Tibial nerve (tissue), 4 donors: ENCODE measurements at places on chromosomes 13 and 19. TPM values are rescaled to one million over a fixed set of nuclear protein-coding genes. Genes with fewer than 3 reads are reported as not detected.

DNA sequence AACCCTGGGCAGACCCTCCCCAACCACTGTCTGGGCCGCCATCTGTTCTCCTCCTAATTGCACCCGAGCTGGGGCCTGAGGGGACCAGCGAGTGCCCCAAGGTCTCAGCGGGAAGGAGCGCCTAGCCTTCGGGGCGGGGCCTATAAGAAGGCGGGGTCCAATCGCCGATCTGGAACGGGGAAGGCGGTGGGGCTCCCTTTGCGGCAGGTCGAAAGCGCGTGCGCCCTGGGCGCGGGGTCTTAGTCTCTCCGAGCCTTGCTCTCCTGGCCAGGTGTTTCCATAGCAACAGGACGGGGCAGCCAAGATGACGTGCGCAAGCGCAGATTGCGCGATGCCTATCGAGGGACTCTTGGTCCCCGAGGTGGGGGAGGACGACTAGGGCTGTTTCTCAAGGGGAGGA is 2.8 kb downstream of the MAST1 start:
- no peak for DNase-seq

- no peak for DNase-seq
Measured at GRCh38 chr19:17718550-17718946, 732 bp upstream of the MAP1S start.

DNA sequence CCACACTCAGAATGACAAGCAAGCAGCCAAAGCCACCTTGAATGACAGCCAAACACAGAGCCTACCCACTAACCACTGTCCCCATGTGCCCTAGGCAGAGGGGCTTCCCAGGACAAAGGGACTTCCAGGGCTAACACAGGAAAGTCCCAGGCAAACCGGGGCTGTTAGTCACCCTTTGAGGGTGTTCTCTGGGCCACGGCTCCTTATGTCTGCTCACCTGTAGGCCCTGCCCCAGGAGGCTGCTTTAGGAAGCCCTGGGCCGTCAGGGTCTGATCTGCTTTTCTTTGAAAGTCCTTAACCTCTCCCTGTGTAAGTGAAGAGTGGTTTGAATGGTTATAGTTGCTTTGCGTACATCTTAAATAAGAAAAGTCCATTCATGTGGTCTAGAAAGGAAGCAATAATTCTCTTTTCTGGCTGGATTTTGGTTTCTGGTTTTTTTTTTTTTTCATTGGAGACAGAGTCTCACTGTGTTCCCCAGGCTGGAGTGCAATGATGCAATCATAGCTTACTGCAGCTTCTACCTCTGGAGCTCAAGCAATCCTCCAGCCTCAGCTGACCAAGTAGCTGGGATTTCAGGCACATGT is 161.4 kb downstream of the EFNB2 start:
- DNase-seq = no peak

DNA sequence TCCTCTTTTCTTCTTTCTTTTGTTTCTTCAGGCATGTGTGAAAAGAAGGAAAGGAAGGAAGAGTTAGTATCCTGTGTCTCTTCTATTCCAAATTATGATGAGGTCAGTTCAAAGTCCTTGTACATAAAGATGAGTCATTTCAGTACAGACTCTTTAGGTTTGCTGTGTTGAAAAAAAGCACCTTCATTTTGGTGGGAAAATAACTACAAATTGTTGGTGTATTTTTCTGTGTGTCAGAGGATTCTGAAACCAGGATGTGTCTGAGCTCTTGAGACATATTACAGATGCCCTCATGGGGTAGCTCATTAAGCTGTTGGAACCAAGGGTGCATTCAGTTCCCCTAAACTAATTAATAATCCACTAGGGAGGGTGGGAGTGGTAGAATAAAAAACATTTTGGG is 5.8 kb upstream of the HSPH1 start:
- no peak for DNase-seq

GRCh38 chr19:29858000-29858596 is 46.3 kb downstream of the CCNE1 start:
- no peak for DNase-seq

GRCh38 chr19:28829359-28829758 is 383.6 kb downstream of the UQCRFS1 start:
- no peak for DNase-seq

- no peak for DNase-seq
Measured at GRCh38 chr19:28489776-28490175, 723.2 kb downstream of the UQCRFS1 start.

DNA sequence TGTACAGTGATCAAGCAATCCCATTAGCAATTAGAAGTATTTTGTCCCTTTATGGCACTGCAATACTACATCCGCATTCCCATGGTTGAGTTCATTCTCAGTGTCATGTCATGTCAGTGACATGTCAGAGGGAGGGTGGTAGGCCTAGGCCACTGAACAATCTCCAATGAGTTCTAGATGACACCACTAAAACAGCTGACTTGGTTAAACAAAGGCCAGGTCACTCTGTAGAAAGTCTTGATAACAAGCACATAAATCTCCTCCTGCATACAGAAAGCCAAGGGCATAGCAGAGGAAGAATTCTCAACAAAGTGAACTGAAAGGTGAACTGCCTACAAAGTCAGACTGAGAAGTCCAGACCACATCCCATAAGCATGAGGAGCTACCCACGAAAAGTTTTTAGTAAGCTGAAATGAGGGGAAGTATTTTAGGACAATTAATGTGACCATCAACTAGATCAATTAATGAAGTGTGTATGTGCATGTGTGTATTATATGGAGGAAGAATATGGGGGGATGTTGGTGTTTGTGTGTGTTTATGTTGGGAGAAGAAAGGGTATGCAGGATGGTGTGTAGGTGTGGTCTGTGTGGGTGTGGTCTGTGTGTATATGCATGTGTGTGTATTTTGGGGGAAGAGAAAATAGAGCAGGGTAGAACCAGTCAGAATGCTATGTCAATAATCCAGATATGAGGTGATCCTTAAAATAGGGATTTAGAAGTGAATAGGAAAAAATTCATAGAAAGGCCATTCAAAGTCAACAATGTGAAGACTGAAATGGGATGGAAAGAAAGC is 67.7 kb downstream of the TBC1D4 start:
- DNase-seq = no peak

GRCh38 chr13:21960108-21960507 is 289.2 kb downstream of the FGF9 start:
- no peak for DNase-seq

GRCh38 chr19:55491546-55492360 is 3.5 kb downstream of the SSC5D start:
- no peak for DNase-seq

GRCh38 chr13:73073050-73073449 is 14.2 kb downstream of the KLF5 start:
- no peak for DNase-seq

DNA sequence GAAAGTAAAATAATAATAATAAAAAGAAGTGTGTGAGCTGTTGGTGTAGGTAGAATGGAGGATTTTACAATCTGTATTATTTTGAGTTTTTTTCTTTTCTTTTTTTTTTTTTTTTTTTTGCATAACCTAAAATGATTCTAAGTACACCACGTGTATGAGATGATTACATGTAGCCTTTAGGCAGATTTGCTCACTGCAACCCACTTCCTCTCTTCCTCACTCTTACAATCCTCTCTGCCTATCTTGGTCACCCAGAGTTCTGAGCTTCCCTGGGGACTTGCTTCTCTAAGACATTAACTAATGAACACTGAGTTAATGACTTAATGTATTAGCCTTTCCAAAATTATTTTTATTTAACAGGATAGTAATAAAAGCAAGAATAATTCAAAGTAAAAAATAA is 1169.6 kb downstream of the EFNB2 start:
- no peak for DNase-seq

DNA sequence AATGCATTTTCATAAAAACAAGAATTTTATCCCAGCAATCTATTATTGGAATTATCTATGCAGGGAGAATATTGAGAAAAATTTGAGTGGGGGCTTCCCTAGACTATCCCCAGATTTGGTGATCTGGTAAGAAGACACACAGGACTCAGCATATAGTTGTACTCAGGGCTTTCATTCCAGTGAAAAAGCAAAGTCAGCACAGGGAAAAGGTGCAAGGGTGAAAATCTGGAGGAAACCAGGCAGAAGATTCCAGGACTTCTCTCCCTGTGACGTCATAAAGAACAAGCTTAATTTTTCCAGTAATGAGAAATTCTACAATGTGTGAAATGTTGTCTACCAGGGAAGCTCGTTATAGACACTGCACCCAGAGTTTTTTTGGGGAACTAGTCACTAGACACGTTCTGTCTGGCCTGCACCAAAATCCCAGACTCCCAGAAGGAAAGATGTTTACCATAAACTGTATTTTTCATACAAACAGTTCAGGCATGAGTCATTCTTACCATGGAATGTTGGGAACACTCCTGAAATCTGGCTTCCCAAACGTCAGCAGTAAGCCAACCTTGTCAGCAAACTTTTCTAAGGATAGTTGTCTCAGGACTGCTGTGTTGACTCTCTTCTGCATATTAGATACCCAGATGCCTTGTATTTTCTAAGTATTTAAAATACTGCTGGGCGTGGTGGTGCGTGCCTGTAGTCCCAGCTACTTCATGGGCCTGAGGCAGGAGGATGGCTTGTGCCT is 107.4 kb downstream of the DNAJC3 start:
- no peak for DNase-seq

DNA sequence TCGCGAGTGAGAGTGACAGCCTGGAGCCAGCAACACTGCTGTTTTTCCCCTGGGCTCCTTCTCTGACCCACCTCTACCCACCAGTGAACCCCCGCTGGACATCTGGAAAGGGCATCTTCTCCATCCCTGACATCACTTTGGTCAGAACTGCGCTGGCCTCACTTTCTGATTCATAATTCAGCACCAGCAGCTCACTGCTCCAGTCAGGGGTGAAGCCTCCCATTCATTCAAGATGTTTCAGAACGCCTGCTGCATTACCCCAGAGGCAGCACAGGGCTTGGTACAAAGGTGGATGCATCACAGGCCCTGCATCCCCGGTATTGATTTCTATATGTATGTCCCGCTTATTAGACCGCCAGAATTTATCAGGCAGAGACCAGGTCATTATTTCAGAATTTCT is 182.8 kb upstream of the TSHZ3 start:
- no peak for DNase-seq

DNA sequence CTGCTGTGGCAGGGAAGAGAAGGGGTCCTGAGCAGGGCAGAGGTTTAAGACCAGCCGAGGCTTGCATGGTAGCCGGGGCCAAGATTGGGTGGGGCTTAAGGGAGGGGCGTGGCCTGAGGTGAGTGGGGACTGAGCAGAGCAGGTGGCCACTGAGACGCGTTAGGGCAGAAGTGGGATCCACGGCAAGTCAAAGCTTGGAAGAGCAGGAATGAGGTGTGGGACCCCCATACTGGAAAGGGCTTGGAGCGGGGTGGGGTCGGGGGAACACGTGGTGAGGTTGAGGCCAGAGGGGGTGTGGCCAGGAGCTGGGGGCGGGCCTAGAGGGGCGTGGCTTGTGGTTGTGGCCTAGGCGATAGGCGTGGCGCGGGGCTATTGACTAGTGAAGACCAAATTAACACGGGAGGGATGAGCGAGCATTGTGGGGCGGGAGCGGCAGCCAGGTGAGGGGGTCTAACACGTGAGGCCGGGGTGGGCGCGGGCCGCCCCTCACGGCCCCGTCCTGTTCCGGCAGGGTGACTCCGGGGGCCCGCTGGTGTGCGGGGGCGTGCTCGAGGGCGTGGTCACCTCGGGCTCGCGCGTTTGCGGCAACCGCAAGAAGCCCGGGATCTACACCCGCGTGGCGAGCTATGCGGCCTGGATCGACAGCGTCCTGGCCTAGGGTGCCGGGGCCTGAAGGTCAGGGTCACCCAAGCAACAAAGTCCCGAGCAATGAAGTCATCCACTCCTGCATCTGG is 3.3 kb downstream of the CFD start:
- DNase-seq = peak; percentile 68

DNA sequence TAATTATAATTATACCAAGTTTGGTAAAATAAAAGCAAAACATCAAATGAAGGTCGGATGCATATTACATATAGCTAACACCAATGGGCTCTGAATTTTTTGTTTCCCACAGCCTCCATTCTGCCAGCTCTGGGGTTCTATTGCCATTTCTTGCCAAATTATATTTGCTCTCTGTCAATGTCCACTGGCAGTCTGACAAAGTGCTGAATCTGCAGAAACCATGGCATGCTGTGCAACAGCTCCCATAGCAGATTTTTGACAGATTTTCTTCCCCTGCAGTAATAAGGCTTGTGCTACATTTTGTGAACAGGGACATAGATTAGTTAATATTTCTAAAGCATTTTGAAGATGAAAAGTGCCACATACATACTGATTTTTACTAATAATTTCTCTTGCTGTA is 1102.1 kb downstream of the DIAPH3 start:
- no peak for DNase-seq

DNA sequence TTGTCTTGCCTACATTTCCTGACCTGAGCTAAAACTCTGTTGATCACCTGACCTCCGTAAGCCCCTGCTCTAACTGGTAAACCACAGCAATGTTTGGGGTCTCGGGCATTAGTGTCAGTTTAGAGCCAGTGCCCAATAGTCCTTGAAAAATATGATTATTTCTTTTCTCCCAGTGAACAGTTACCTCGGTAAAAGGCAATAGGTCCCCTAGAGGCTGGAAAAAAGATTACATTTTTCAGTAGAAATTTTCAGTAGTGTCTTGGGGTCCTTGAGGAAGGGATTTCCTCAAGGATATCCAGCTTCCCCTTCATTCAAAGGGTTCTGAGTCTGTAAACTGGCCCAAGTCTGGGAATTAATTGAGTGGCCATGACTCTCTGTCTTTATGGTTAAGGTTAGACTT is 177.5 kb downstream of the SLC7A1 start:
- DNase-seq = no peak

DNA sequence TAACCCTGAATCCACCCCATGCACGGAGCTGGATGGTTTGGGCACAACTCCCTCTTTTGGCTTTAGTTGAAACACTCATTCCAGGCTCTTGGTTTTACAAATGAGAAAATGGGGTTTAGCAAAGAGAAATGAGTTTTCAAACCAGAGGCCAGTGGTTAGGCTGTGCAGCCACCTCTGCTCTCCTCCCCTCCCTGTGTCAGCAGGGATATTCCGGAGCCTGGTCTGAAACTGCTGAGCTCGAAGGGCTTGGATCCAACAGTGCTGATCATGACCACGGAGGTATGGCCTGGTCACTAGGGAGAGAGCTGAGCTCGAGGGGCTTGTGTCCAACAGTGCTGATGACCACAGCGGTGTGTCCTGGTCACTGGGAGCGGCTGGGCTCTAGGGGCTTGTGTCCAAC is 41.5 kb downstream of the ZNF787 start:
- DNase-seq = no peak

DNA sequence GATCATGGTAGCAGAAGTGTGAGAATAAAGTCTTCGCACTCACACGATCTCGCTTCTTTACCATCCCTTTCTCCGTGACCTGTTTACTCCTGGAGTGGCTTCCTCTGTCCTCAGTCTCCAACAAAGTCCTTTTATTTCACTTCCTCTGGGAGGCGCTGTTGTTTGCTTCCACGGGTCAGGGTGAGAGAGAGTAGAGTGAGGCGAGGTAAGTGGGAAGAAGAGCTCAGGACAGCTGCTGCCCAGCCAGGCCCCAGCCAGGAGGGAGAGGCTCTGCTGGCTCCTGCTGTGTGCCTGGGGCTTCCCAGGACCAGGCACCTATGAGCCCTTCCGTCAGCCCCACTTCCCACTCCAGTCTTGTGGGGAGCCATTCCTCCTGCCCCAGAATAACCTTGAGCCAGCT is 242.1 kb downstream of the FGF9 start:
- DNase-seq = no peak

The FBXO27 gene
- 6.9 TPM for total RNA-seq

The C1QTNF9 gene
- total RNA-seq = 0.63 TPM

The CEACAM7 gene
- total RNA-seq = not detected

The SHD gene
- total RNA-seq = not detected

The GSX1 gene
- not detected for total RNA-seq

The CLEC11A gene
- 24.3 TPM for total RNA-seq

The FCGBP gene
- 79.5 TPM for total RNA-seq

The KIR2DL4 gene
- total RNA-seq = not detected

The PLEKHJ1 gene
- total RNA-seq = 52.5 TPM
